ENCODE measurements at places on chromosomes 3 and 15.

- no peak for DNase-seq
These were observed 65.7 kb upstream of the PROK2 start for GRCh38 chr3:71850654-71851053.

- peak; percentile 68 for DNase-seq
These were observed 1.0 kb downstream of the HYAL2 start for GRCh38 chr3:50321336-50322114.

GRCh38 chr15:85745525-85746150 is 49.1 kb downstream of the KLHL25 start:
- DNase-seq, result no peak

DNA sequence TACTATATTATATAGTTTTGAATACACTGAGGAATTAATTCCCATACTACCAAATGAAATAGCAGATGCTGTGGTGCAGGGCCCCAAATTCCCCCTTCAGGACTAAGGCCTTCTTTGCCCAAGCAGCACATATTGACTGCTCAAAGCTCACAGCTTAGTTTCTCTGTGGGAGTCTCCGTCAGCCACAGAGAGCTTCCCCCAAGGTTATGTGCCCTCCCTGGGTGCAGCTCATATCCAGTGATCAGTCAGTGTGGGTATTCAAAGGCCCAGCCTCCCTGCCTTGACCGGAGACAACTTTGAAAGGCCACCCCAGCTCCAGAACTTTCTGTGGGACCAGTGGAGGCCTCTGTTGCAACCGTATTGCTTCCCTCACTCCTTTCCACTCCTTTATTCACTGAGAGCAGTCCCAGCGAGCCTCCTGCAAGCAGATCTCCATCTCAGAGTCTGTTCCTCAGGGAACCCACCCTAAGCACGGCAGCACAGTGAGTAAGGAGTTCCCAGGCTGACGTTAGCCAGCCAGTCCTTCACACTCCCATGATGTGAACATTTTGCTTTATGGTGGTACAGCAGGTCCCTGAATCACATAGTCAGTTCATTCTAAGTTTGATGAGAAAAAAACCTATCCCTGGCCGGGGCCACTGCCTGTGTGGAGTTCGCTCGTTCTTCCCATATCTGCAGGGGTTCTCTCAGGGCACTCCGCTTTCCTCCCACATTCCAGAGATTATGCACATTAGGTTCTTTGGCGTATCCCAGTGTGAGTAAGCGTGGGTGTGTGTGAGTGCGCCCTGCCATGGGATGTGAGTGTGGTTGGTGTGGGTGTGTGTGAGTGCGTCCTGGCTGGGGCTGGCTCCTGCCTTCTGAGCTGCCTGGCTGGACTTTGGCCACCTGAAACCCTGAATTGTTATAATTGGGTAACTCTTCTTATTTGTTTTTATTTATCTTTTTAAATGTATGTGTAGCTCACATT is 64.4 kb upstream of the PPARG start:
- DNase-seq, result no peak

DNA sequence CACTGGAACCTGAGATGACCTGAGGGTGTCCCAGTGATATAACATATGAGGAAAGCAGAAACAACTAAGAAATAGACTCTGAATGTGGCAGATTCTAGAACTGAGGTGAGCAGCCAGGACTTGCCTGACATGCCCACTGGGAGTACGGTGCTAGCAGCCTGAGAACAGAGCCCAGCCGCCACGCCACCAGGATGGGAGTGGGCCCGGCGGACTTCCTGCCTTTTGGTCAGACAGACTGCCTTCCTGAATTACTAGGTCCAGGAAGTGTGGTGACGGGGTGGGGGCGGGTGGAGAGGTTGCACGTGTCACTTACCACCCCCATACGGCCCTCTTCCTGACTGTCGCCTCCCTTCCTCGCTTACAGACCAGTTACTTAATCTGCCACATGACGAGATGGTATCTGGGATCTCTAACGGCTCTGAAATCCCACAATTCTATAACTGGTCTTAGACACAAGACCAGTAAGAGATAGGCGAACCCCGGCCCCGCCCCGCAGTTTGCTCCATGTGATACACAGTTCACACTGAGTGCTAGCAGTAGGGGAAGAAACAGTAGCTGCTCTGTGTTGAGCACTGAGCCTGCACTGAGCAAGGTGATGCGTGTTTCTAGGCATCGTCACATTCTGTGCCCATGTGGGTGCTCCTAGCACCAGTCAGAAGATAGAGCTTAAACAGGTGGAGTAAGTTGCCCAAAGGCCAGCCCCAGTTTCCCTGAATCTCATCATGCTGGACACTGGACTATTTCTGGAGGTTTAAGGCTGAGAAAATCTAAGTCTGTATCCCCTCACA is 95.7 kb downstream of the CPN2 start:
- DNase-seq, result no peak

GRCh38 chr15:75578173-75578947 is 755 bp downstream of the PTPN9 start:
- no peak for DNase-seq

DNA sequence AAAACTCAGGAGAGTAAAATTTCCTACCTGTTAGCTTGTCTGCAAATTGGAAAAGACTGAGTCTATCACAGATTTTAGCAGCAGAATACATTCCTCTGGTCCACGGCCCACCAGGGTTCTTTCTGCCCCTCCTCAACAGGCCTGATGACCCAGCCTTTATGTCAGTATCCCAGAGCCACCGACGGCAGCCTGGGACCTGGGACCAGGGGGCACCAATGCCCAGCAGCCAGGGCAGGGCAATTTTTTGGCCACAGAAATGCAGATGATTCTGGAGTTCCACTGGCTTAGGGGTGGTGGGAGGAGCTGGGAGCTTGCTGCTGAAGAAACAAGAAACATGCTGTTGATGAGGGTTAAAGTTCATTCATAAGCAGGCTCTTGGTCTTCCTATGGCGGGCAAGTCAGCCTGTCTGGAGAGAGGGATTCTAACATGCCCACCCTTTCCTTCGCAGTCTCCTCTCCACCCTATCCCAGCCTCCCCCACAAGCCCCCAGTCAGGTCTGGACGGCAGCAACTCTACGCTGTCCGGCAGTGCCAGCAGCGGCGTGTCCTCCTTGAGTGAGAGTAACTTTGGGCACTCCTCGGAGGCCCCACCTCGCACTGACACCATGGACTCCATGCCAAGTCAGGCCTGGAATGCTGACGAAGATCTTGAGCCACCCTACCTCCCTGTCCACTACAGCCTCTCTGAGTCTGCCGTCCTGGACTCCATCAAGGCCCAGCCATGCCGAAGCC is 4.3 kb upstream of the MANF start:
- DNase-seq, result no peak

DNA sequence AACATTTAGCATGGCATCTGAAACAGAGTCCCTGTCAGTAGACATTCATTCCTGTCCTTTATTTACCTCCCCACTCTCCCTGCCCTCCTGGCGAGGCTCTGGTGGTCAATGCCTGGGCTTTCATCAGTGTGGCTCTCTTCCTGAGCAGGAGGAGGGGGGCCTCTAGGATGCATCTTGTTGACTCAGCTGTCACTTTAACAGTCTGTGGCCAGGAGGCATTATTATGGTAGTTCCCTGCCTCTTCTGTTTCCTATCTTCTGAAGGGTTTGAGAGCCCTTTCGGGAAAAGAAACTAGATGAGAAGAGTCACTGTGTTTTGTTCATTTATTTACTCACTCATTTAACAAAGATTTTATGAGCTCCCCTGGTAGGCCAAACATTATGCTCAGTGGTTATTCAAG is 2.4 kb upstream of the PPP1R14D start:
- DNase-seq, result no peak

DNA sequence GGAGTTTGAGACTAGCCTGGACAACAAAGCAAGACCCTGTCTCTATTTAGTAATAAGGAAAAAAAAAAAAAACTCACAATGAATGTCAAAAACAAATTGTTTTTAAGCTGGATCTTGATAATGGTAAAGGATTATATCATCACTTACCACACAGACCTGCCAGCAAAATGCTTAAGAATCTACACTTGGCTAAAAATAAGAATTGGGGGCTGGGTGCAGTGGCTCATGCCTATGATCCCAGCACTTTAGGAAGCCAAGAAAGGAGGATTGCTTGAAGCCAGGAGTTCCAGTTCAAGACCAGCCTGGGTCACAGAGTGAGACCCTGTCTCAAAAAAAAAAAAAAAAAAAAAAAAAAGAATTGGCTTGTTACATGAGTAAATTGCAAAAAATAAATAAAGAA is 31.0 kb downstream of the ACAP2 start:
- no peak for DNase-seq

- DNase-seq, result no peak
These were observed 274.2 kb downstream of the LRTM1 start for GRCh38 chr3:54653456-54654195.

DNA sequence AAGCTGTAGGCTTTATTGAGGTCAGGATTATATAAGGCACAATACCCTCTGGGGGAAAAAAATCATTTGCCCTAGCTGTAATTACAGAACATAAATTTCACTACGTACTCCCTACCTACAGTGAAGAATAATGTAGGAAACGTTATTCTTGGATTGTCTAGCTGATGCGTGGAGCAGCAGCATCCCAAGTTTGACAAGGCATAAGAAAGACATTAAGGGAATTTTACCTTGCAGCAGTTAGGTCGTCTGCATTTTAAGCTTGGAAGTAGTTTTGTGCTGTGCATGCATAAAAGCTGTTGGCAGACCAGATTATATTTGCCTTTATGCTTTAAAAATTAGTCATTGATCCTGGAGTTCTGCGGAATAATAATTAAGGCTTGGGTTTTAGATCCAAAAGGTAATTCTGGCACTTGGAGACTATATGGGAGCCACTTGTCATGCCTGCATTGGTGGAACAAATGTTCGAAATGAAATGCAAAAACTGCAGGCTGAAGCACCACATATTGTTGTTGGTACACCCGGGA is 2.2 kb downstream of the EIF4A2 start:
- DNase-seq, result no peak

GRCh38 chr15:42285034-42285433 is 11.8 kb upstream of the TMEM87A start:
- no peak for DNase-seq

GRCh38 chr3:23760871-23761373 is 44.8 kb upstream of the UBE2E1 start:
- no peak for DNase-seq

GRCh38 chr3:172142051-172142863 is 102.9 kb downstream of the FNDC3B start:
- DNase-seq, result no peak

GRCh38 chr15:39881790-39882189 is 38.3 kb downstream of the GPR176 start:
- DNase-seq, result no peak

DNA sequence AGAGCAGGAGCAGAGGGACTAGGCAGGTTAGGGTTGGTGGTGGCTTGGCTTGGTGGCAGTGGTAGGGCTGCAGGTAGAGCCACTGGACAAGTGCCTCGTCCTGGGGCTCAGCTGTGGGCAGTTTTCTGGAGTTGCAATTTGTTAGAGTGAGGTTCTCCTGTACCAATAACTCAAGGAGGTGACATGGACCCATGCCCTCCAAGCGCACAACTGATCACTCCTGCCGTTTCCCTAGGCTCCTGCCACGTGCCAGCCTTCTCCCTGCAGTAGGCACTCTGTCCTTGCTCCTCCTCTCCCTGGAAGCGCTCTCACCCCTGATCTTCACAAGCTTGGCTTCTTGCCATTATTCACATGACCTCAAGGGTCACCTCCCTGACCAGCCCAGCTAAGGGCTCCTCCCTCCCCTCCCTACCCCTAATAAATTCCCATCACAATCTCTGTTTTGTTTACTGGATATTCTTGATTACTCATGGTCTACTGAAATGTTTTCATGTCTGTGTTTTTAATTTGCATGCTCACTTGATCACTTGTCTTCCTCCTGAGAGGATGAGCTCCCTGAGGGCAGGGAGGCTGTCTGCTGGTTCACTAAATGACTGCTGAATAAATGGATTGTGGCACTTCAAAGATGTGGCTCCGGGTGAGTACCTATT is 3.3 kb downstream of the WNT7A start:
- no peak for DNase-seq

- DNase-seq, result no peak
These were observed 7.9 kb downstream of the POPDC2 start for GRCh38 chr3:119652306-119653033.

DNA sequence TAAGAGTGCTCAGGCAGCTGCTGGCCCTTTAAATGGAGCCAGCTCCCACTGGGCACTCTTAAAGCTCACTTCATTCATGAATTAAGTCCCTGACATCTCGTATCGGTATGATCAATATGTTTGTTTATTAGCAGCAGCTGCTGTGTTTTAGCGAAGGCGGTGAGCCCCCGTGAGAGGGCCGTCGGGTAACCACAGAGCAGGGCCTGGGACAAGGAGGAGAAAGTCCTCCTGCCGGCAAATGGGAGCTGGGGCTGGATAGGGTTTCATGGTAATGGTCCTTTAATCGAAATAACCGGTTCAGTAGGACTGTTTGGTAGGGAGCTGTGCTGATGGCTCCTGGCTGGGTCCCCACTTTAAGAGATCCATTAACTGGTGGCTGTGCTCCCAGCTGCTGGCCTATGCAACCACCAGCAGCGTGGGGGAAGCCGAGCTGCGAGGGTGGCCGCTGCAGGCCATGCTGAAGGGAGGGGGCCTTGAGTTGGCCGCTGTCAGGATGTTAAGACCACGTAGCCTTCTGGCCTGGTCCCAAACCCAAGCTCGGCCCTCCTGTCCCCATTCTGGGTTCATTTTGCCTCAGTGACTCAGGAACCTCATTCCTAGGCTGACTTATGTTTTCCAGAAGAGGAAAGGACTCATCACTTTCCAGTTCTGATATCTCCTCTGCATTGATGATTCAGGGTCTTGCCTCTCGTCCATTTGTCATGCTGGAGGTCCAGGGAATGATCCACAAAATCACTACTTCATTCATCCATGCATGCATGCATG is 67.6 kb upstream of the NTRK3 start:
- no peak for DNase-seq

- no peak for DNase-seq
These were observed 62.7 kb downstream of the EXOG start for GRCh38 chr3:38558864-38559263.

DNA sequence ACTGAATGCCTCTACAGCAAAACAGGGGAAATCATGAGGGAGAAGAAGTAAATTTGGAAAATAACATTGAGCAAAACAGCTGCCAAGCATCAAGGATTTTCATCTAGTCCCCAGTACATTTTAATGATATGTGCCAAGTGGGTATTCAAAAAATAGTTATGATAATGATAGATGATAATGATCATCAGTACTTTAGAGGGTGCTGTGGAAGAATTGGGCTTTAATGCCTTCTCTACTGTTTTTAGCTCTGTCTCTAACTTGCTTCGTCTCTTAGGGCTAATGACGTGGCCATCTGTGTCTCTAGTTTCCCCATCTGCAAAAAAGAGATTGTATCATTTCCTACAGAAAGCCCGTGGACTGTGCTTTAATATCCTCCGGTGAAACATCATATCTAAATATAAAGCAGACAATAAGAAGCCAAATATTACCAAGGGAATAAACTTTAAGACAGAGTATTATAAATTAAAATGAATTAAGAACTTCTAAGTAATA is 10.2 kb upstream of the FSIP1 start:
- no peak for DNase-seq

DNA sequence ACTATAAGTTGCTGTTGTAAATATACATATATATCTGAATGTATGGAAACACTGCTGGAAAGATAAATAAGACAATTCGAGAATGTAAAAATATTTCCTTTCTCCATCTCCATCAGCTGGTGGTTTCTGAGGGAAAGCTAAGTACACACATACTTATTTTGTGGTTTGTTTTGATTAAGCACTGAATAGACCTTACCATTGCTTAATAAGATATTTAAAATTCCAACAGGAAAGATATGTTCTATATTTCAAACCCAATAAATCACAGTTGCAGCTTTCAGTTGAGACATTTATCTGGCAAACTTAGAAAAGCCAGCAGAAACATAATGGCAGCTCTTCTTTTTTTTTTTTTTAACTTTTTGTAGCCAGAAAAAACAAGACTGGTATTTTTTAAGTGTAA is 160.4 kb downstream of the VGLL3 start:
- DNase-seq, result peak; percentile 31

- DNase-seq, result no peak
These were observed 9.3 kb upstream of the PLXND1 start for GRCh38 chr3:129615751-129616281.

Data from AG09319 (cell line).